Spinal cord (tissue), 10 donors: ENCODE measurements at places on chromosomes 3 and 15. TPM values are rescaled to one million over a fixed set of nuclear protein-coding genes. Genes with fewer than 3 reads are reported as not detected.

GRCh38 chr3:44355362-44356033 lies 16.9 kb downstream of the TCAIM start:
- DNase-seq, result peak; percentile 24

DNA sequence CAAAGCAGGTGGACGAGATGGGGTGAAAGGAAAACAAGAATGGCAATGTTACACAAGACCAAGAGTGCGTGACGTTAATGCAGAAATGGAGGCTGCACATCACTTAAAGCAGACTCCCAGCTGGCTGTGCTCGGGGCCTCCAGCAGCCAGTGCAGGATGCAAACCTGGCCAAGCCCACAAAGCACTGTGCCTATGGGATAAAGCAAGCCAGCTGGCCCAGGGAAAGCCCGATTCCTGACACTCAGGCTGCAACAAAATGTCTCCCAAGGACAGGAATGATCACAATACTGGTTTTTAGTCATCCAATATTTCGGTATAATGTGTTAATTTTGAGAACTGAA lies 86.2 kb downstream of the SEC22A start:
- no peak for DNase-seq

GRCh38 chr15:35728219-35728940 lies 182.4 kb upstream of the DPH6 start:
- no peak for DNase-seq

DNA sequence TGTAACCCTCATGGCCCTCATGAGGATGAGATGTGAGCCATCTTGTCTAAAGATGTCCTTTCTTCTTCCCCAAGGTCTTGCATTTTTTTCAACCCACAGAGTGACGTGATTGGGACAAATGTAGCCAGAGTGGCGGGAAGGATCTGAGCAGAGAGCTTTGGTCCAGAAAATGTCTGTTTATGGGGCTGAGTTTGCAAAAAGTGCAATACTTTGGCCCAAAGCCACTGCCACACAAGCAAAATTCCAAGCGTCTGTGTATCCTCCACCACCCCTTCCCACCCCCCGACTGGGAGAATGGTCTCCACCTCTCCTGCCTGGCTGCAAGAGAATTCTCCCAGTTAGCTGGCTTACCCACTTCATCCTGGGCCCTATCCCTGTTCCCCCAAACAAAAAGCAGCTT lies 246.9 kb upstream of the LRIG1 start:
- no peak for DNase-seq

The GOLGA8H gene
- total RNA-seq, result 0.79 TPM

DNA sequence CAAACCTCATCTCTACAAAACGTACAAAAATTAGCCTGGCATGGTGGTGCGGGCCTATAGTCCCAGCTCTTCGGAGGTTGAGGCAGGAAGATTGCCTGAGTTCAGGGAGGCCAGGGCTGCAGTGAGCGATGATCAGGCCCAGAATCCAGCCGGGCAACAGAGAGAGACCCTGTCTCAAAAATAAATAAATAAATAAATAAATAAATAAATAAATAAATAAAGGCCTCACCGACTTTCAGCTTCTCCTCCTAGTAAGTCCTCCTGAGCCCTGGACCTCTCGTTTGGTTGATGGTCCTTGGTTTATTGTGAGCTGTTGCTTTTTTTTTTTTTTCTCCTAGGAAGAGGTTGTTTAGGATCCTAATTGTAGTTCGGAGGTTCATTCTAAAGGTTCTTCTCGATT lies 25.1 kb downstream of the WDR73 start:
- DNase-seq, result no peak
